ENCODE measurements at places on chromosomes 11 and 22.

GRCh38 chr11:767238-767637, 10.0 kb downstream of the GATD1 start:
- no peak for DNase-seq

- no peak for DNase-seq
Observed at GRCh38 chr11:130490682-130491449, 42.4 kb downstream of the ADAMTS15 start.

DNA sequence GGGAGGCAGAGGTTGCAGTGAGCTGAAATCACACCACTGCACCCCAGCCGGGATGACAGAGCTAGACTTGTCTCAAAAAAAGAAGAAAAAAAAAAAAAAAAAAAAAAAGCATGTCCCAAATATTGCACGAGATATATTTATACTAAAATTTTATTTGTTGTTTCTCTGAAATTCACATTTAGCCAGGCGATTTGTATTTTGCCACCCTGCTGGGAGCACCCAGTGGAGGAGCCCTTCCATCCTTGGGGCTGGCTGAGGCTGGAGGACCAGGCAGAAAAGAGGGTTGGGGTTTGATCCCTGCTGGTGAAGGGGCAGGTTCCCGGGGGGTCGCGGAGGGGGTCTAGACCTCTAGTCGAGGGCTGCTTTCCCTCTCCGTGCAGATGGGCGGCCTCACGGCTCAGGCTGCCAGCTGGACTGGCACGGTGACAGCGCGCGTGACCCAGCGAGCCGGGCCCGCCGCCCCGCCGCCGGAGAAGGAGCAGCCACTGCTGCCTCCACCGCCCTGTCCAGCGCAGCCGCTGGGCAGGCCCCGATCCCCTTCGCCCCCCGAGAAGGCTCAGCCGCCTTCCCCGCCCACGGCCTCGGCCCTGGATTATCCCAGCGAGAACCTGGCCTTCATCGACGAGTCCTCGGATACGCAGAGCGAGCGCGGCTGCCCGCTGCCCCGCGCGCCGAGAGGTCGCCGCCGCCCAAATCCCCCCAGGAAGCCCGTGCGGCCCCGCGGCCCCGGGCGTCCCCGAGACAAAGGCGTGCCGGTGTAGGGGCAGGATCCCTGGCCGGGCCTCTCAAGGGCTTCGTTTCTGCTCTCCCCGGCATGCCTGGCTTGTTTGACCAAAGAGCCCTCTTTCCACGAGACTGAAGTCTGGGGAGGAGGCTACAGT, 952 bp upstream of the CATSPERZ start:
- DNase-seq: peak; percentile 9

DNA sequence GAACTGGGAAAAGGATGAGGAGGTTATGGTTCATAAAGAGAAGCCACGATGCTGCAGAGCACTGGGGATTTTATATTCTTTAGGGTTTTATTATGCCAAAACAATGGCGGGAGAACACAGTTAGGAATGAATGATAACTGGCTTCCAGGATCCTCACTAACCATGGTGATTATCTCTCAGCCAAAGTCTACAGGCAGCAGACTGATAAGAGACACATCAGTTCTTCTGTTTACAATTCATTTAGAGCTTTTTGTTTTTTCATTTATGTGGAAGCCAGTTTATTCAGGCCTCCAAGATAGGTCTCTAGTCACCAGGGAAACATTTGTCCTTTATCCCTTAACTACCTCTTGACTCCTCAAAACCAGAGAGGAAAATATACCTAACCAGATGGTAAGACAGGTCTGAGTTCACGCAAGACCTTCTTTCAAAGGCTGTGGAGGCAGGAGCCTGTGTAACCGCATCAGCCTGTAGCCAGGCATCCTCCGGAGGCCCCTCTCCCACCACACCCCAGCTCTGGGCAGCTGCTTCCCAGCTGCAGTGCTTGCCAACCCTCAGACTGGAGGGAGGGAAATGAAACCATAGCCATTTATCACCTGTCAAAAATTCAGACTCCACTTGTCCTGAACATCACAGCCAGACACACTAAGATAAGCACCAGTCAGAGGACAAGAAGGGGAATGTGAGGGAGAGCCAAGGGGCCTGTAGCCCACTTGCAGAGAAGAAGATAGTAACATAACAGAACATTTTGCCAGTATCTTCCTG, 57.2 kb upstream of the FAM181B start:
- no peak for DNase-seq

GRCh38 chr22:50595189-50595588, 5.4 kb upstream of the MAPK8IP2 start:
- DNase-seq: no peak

DNA sequence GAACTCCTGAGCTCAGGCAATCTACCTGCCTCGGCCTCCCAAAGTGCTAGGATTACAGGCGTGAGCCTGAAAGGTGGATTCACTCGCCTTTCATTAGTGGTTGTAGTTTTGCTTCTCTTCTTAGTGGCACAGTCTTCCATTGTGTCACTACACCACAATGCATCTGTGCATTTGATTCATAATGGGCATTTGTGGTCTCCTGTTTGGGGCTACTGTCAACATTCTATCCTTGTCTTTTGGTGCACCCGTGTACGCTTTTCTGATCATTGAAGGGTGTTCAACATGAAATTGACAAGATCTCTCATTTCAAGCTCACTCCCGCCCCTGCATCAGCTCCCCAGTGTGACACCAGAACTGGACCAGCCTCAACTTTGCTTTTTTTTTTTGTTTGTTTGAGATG, 2.0 kb upstream of the SYT12 start:
- DNase-seq: no peak

DNA sequence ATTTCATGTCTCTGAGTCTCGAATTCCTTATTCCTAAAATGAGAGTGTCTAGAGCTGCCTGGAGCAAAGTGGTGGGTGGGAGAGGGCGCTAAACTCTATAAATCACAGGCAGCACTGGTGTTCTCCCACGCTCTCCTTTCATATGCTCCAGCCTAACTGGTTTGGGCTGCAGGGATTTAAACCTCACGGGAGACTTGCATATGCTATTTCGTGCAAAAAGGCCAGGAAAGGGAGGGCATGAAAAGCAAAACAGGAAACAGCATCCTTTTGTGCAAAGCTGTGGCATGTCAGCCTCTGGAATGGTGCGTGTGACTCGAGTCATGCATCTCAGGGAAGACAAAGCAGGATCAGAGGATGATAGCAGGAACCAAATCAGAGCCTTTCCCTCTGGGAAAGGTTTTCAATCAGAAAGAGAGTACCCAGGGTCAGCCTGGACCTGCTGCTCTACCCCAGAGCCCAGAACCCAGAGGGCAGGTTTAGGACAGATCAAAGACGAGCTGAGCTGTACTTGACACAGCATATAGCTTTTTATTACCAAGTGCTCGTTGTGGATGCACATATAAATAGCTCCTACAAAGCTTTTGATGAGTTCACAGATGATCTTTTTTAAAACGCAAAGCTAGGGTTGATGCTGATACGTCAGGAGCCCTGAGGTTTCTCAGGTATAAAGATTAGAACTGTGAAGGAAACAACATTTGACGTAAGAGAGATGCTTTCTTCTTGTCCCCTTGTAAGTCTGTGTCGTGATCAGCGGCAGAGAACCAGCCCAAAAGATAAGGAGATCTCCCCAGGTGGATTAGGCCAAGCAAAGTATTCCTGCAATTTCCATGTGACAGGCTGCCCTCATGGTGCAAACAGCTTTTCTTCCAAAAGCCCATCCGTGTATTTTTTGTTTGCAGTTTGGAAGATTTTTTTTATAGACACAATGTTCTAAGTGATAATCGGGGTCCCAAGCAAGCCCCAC, 46.2 kb upstream of the YWHAH start:
- DNase-seq: no peak

DNA sequence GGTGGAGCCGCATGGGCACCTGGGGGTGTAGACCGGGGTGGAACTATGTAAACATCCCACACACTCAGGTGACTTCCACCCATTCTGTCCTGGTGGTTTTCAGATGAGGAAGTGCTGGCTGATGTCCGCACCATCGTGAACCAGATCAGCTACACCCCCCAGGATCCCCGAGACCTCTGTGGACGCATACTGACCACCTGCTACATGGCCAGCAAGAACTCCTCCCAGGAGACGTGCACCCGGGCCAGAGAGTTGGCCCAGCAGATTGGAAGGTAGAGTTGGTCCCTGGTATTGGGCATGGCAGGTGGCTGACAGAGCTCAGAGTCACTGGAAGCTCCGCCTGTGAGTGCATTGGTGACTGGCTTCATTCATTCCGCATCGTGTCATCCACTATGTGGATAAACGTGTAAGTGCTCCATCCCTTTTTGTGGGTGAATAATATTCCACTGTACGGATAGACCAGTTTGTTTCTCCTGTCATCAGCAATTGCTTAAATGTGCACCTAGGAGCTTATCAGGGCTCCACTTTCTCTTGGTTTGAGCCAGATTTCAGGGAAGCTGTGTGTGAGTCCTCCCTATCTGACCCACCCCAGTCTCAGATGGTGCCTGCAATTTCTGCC, 29.9 kb downstream of the NADSYN1 start:
- DNase-seq: no peak

- no peak for DNase-seq
Observed at GRCh38 chr11:131300439-131300717, 70.0 kb upstream of the NTM start.

- DNase-seq: no peak
Observed at GRCh38 chr11:14585438-14585837, 58.2 kb upstream of the PDE3B start.

GRCh38 chr11:13328286-13328685, 50.7 kb downstream of the BMAL1 start:
- DNase-seq: no peak

- DNase-seq: no peak
Observed at GRCh38 chr22:23245045-23245798, 64.9 kb downstream of the BCR start.

DNA sequence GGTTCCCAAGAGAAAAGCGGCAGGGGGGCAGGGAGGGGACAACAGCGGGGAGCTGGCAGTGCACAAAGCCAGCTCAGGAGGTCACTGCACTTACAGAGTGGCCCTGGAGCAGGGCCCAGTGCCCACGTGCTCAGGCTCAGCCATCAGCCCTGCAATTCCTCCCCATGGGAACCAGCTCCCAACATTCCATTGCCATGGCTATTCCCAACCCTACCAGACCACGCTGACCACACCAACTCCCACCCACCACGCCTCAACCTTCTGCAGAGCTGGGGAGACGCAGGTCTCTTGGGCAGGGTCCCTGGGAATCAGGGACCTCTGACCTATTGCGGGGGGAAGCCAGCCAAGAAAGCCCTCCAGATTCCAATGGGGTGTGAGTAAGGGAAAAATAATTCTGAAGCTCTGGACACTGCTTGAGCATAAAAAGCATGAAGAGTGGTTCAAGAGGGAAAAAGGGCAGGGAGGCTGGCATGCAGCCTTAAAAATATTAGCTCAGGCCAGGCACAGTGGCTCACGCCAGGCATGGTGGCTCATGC, 38.3 kb upstream of the TFIP11 start:
- no peak for DNase-seq
